ENCODE measurements at places on chromosomes 5 and 9.
A peak's percentile ranks its signal among the peaks of the same experiment; 100 is the strongest.

- no peak for DNase-seq
These were observed at the start of gene IL17B for GRCh38 chr5:149379177-149379761. IL17B (minus strand) TSS chr5:149379292; CDS start chr5:149379225, 67 bp downstream.

DNA sequence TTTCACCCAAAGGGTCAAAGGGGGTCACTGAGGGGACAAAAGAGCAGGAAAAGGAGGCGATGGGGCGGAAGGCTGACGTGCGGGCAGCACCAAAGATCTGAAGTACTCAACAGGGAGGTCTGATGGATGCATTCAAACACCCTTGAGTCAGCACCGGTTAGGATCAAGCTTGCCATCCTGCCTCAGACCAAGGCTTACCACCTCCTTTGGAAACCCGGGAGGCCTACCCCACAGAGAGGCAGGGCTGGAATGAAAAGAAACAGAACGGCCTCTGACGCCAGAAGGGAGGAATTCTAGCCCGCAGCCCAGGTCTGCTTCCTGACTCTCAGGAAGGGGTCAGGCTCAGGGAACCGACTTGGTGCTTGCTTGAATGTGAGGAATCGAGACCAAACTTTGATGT is 125.6 kb downstream of the PAPPA start:
- DNase-seq: peak; percentile 72

- no peak for DNase-seq
These were observed 3.0 kb downstream of the NUDT2 start for GRCh38 chr9:34332076-34332964.

- DNase-seq: no peak
These were observed 8.8 kb downstream of the C9orf50 start for GRCh38 chr9:129612123-129612522.

DNA sequence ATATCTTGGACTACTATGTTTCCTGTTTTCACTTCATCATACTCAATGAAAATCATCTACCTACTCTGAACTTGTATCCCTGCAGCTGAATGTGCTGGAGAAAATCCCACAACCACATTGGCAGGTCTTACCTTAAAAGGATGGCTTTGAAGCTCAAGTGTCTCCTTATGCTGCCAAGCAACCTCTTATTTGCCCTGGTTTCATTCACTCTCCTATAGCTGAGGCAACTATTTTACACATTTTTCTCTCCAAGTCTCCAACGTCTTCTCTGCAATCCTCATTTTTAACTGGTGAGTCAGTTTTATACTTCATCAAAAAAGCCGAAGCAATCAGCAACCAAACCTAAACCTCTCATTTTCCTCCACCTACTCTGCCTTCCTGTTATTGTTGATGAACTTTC is 49.7 kb downstream of the POU4F3 start:
- DNase-seq: no peak

- DNase-seq: no peak
These were observed 1.6 kb downstream of the TMEM245 start for GRCh38 chr9:109117856-109118807.

All from iPS-NIHi11 (cell line).